ENCODE measurements at places on chromosomes 3 and 15.

DNA sequence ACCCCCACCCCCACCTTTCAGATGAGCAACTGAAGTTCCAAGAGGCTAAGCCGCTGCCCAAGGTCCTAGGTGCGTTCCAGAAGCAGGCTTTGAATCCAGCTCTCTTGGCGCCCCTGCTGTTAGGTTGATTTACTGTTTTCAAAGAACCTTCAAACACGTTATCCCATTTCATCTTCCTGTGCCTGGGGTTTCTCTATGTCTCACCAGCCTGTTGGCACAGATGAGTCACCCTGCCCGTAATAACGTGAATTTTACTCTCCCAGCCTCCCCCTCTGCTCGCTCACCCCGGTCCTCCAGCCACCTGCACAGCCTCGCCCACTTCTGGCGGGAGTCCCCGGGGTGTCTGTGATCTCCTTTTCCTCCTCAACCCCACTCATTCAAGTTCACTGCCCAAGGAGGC is 13.0 kb upstream of the TSEN2 start:
- DNase-seq, result no peak

GRCh38 chr3:11691767-11692531 is 48.2 kb upstream of the VGLL4 start:
- DNase-seq, result no peak

- DNase-seq, result no peak
Observed at GRCh38 chr15:67136802-67137201, 71.4 kb downstream of the SMAD3 start.

DNA sequence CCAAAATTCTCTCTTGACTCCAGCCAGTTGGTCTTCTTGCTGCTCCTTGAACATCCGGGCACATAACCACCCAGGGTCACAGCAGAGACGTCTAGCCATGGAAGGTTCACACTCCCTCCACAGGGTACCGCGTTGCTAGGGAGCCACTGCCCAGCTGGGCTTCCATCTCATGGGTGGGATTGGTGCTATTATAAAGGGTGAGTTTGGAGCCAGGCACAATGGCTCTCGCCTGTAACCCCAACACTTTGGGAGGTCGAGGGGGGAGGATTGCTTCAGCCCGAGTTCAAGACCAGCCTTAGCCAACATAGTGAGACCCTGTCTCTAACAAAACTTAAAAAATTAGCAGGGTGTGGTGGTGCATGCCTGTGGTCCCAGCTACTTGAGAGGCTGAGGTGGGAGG is 17.5 kb upstream of the SKOR1 start:
- no peak for DNase-seq

DNA sequence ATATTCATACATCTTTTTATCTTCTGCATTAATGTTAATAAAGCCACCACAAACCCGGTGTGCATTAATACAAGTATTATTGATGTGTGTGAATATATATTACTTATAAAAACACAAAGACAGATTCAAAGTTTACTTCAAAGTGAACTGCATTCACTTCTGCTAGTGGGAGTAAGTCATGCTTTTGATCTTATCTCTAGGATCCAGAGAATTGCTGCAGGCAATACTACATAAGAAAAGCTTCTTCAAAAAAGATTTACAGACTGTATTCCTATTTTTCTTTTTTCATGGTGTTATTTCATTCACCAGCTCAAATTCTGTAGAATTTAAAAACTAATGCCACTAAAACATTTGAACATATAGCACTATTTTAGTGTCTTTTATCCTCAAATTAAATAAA is 87.5 kb upstream of the CBLB start:
- DNase-seq, result no peak

DNA sequence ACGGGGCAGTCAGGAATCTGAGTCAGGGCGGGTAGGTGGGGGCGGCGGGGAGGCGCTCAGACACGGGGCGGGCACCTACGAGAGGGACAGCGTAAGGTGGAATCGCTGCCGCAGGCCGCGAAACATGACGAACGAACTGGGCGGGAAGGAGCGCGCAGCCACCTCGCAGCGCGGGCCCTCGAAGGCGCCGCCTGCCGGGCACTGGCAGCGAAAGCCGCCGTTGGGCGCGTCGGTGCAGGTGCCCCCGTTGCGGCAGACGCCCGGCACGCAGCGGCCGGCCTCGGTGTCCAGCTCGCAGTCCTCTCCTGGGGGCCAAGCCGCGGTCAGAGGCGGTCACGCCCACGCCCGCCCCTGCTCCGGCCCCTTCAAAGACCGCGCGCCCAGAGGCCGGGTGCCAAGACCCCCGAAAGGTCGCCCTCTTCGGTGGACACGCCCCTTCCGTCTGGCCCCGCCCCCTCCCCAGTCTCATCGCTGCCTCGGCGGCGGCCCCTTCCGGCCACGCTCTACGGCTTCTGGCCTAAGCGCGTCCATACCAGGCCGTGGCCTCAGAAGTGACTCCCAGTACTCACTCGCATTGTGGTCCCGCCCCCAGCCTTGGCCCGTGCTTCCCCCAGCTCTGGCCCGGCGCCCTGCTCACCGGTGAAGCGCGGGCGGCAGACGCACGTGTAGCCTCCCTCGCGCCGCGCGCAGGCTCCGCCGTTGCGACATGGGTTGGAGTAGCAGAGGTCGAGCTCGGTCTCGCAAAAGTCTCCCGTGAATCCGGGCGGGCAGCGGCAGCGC is 6.4 kb downstream of the CELSR3 start:
- DNase-seq, result peak; percentile 80

DNA sequence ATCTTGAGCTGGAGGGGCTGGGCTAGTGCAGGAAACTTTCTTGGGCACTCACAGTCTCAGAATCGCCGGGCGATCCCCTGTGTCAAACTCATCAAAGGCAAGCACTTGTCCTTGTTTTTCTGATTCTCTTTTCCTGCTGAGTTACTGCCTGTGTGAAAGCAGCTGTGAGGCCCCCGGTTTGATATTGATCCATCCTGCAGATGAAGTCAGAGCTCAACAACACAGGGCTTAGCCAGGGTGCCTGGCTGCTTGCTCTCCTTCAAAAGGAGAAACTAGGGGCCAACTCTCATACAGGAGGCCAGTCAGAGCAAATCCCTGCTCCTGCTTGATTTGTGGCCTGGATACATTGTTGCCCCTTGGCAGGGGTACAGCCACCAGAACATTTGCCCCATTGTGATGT is 22.9 kb downstream of the CLSTN2 start:
- no peak for DNase-seq

DNA sequence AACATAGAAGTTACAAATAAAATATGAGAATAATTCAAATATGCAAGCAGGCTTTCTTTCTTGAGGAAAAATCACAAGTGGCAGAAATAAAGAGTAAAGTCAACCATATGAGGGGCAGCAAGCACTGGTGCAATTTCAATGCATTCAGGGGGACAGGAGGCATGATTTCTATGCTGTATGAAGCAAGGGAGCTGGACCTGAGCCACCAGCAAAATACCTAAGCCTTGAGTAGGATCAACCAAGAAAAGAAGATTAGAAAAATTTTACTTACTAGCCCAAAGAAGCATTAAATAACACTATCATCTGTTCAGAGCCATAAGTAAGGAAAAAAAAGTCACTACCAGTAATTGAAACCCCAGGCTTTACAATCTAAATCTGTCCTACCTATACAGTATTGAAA is 6.3 kb downstream of the ADGRG7 start:
- DNase-seq, result no peak

DNA sequence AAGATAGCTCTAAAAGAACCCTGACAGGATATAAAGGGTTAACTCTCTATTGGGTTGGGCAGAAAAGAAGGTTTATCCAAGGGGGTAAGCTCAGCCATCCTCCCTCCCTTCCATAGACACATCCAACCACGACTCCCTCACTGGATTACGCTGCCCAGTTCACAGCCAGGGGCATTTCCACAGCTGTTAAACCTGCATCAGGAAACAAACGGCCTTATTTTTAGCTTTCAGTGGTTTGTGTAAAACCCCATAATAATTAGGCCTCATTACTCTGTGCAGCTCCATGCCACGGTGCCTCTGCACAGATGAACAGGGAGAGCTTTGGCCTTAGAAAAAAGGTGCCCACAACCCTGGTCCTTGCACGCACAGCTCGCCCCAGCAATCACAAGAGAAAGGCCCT is 110.6 kb downstream of the GABRB3 start:
- DNase-seq, result no peak

DNA sequence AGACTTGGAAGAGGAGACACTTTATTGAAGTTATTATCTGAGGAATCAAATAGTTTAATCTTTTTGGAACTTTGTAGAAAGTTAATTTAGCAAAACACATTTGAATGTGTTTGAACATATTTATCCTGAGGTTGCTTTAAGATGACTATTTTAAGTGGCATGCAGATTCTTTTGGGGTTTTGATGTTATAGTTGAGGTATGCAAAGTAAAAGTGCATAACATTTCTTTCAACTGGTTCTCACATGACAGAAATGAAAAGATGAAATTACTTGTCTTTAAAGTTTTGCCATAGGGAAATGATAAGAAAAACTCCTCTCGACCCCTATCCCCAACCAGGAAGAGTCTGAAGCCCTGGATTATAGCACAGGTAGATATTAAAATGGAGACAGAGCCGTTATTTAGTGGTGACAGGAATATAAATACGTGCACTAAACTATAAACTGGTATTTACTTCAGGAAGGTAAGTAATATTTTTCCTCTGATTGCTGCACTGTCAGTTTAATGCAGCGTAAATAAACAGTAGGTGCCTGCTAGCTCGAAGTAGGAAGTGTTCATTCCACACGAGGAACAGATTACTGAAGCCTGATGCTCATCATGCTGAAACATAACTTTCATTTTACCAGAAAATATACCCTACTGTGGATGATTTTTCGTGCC is 15.1 kb upstream of the SATB1 start:
- no peak for DNase-seq

Data from stimulated activated CD8-positive, alpha-beta memory T cell treated with anti-CD3 and anti-CD28 coated beads, Interleukin-15, amount 100 ng/mL, for 4 hours (primary cell).